ENCODE measurements at places on chromosomes 5 and 9.

GRCh38 chr9:116674210-116674980, 12.7 kb upstream of the TRIM32 start:
- DNase-seq = no peak

GRCh38 chr5:67842806-67843205, 372.8 kb upstream of the PIK3R1 start:
- DNase-seq = no peak

GRCh38 chr5:54645882-54646355, 128.4 kb downstream of the SNX18 start:
- no peak for DNase-seq

DNA sequence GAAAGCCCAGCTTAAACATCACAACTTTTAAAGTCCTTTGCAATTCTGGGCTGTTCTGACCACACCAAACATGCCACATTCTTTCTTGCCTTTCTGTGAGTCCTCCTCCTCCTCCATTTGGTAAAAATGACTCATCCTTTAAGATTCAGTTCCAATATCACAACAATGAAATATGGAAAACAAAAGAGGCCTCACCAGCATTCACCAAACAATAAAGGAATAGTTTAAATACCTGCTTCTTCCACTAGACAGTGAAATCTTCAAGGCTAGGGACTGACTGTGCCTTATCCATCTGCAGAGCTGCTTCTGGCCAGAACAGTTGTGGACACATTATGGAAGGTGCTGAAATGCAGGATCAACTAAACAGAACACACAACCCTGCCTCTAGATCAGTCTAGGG, 36.0 kb downstream of the NR6A1 start:
- DNase-seq = no peak

DNA sequence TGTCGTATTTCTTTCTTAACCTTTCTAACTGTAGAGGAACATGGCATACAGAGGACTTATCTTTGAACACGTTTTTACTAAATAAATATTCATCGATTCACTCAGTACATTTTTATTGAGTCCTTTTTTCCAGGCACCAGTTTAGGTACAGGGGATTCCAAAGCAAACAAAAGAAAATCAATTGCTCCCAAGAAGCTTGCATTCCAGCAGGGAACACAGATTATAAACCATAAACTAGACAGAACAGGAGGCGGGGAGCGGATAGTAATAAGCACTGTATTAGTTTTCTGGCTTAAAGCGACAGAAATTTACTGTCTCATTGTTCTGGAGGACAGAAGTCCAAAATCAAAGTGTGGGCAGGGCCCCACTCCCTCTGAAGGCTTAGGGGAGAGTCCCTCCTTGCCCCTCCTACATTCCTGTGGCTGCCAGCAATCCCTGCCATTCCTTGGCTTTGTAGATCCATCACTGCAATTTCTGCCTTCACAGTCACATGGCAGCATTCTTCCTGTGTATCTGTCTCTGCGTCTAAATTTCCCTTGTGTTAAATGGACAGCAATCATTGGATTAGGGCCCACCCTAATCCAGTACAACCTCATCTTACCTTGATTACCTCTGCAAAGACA, 115.5 kb downstream of the COL23A1 start:
- no peak for DNase-seq

DNA sequence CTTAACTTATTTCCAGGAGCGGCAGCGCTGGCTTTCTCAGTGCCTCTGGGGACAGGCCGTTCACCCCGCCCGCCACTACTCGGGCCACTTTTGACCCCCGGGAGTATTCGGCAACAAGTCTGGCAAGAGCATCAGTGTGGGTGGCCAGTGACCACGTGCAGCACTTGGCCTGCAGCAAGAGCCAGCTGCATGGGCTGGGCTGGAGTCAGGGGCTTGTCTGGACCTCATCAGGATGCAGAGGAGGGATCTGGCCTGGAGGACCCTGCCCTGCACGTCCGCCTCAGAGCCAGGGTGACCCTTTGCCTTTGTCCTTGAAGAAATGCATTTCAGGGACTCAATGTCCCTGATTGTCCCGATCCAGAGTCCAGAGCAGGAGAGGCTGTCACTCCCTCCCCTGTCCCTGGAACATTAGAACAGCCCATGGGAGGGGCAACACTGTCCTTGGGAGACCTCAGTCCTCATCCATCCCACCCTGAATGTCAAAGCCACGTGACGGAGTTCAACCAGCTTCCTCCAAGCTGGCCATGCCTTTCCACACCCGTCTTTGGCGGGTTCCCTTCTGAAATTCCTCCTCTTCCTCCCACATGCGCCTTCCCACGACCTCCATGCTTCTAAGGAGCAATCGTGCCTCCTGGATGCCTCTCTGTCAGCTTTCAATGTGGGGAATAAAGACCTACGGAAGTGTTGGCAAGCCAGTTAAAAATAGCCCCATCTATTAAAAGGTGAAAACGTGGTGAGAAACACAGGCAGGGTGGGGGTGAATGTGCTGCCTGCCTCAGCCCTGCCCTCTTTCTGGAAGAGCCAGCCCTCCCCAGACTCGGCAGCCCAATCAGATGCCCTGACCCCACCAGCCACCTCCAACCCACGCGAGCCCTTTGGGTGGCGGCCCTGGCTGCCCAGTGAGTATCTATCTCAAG, 99.0 kb downstream of the OLFM1 start:
- no peak for DNase-seq

DNA sequence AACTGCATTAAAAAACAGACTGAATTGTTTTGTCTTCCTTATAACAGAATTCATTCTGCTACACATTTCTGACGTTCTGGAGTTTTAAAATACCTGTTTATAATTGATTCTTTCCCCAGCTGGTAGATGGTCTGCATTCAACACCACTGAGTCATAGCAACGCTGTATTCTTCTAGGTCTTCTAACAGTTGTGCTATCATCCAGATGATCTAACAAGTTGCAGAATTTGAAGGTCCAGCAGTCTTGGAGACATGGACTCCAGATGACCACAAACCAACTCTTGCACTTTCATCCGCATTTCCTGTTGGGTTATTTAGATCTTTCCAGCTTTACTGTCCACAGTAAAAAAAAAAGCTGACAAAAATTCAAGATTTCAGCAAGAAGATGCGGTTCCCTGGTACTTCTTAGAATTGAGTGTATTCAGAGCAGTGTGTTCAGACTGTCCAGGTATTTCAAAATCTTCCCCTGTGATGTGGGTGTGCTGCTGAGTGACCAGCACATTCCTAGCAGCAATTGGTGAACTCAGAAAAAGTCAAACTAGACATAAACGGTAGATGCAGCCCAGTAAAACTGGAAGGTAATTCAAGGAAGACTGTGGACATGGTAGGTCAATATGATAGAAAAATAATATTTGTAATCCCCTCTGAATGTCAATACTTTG, 50.2 kb downstream of the CSNK1A1 start:
- no peak for DNase-seq

DNA sequence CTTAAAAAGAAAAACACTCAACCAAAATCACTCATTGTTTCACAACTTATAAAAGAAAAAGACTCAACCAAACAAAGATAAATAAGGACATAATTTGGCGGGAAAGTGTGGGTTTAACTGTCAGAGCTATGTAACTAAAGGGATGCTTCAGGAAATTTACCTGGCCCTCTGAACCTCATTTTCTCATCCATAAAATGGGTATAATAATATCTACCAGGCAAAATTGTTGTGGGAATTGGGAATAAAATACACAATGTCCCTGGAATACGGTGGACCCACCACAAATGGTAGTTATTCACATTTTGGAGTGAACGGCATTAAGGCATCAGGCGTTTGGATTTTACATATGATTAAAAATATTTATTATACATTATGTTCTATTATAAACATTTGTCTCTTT, 228.5 kb upstream of the ANKRD55 start:
- DNase-seq = no peak

DNA sequence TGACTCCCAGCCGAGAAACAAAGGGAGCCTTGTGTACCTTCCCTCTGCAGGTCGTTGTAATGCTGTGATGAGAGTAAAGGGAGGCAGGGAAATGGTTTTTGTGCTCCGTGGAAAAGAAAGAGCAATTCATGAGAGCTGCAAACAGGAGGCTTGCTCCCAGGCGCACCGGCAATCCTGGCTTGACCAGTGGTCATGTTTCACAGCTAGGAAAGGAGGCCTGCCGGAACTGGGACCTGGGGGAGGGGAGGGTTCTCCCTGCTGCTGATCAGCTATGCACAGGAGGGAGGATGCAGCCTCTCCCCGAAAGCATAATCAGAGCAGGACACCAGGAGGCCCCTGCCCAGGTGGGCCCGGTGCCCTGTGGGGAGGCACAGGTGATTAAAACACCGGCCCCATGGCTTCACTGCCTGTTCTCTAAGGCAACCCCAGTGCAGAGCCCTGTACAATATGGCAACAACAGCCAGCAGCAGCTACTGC, 131.3 kb downstream of the ZDHHC21 start:
- peak; percentile 27 for DNase-seq

DNA sequence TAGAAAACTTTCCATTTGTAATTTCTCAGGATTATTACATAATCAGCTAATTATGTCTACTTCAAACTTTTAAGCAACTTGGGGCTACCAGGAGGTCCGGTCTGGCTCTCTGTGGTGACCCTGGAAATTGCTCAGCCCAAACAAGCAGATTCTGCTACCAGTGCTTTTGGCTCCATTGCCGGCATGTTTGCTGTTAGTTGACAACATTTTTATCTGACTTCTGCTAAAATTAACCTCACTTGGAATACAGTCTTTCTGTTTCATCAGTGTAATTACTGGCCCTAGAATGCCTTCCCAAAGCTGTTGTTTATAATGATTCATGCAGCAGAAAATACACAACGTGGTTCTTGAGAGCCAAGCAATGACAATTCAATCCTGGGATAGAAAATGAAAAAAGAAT, 38.5 kb upstream of the FAM81B start:
- DNase-seq = no peak

DNA sequence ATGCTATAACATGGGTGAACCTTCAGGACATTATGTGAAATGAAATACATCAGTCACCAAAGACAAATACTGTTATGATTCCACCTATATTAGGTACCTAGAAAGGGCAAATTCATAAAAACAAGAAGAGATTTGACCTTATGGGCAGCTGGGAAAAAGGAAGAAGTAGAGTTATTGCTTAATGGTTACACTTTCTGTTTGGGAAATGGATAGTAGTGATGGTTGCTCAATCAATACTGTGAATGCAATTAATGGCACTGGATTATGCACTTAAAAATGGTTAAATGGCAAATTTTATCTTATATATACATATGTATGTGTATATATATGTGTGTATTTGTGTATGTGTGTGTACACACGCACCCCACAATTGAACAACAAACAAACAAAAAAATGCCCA, 15.2 kb downstream of the FKBP15 start:
- DNase-seq = no peak

DNA sequence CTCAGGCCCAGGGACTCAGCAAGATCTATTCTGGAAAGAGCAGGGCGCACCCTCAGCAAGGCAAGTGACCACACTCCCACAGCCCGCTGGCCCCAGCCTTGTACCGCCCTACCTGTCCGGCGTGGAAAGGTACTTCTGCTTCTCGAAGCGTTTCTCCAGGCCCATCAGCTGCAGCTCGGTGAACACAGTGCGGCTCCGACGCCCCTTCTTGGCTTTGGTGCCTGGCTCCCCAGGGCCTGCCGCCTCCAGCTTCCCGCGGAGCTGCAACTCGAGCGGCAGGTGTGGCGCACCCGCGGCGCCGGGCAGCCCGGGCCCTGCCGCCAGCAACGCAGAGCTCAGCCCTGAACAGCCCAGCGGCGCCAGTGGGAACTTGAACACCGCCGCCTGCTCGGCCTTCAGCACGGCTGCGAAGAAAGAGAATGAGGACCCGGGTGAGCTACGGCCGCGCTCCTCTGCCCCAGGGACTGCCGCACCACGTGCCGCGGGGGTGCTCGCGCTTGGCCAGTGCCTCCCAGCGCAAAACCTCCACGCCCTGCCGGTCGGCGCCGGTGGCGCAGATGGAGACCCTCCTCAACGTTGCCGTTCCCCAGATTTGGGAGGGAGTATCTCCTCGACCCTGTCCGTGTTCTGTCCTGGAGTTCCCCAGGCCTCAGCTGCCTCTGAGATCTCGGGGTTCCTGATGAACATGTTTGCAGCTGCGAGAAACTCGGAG, 2.2 kb downstream of the BARX1 start:
- no peak for DNase-seq

DNA sequence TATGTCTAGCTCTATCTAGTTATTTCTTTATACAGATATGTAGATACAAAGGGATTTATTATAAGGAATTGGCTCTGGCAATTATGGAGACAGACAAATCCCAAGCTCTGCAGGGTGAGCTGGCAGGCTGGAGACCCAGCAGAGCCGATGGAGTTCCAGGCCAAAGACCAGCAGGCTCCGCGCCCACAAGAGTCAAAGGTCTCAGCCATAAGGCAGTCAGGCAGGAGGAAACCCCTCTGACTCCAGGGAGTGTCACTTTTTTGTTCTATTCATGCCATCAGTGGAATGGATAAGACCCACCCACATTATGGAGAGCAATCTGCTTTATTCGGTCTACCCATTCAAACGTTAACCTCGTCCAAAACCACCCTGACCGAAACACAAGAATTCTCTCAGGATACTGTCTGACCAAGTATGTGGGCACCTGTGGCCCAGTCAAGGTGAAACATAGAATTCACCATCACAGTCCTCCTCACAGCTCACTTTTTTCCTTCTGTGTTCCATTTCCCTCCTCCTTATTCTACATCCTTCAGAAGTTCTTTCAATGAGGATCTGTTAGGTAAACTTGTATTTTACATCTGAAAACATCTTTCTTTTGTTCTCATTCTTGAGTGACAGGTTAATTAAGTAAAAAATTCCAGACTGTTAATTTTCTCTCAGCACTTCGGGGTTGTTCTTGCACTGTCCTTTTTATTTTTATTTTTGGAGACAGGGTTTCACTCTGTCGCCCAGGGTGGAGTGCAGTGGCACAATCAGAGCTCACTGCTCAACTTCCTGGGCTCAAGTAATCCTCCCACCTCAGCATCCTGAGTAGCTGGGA, 21.2 kb downstream of the RNF130 start:
- no peak for DNase-seq

GRCh38 chr9:131423171-131423581, 29.3 kb downstream of the PRRC2B start:
- no peak for DNase-seq

- DNase-seq = no peak
Observed at GRCh38 chr9:80664327-80665210, 1024.8 kb downstream of the TLE1 start.

DNA sequence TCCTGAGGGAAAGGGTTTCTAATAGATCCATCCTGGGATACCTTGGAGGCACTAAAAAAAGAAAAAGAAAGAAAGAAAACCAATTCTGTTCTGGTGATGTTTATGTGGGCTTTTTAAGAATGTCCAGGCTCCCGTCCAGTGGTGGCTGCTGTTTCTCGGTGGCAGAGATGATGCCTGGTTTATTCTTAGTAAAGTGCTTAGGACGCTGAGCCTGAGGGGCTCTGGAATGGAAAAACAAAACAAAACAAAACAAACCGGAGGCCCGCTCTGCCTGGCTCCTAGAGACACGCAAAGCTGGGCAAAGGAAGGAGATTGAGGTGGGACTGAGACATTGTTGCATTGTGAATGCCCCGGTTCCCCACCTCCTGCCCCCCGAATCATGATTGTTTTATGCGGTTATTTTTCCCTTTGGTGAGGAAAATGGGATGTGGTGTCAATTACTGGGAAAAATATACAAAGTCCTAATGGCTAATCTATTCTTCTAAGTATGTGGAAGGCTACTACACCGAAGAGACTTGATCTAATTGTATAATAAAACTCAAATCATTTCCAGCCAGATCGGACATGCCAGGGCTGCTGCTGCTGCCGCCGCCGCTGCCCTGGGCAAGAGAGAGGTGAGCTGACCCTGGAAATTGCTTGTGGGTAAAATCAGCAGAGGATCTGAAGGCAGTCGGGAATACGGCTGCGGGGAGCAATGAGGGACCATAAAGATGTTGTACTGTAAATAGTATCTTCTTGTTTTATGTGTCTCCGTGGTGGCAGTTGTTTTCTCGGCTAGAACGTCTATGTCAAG, 644.9 kb downstream of the CCDC171 start:
- DNase-seq = no peak

GRCh38 chr9:14520341-14520740, 172.9 kb downstream of the ZDHHC21 start:
- DNase-seq = no peak
